ENCODE measurements at places on chromosomes 2 and 18. TPM values are rescaled to one million over a fixed set of nuclear protein-coding genes. Genes with fewer than 3 reads are reported as not detected.

SCYGR4 gene
- not detected for total RNA-seq

HRH4 gene
- total RNA-seq, result not detected

C2orf78 gene
- total RNA-seq, result not detected

ALKAL2 gene
- not detected for total RNA-seq

PKDCC gene
- total RNA-seq, result not detected

RAB27B gene
- not detected for total RNA-seq

PKP4 gene
- total RNA-seq, result 38.2 TPM

WNT6 gene
- 0.21 TPM for total RNA-seq

NT5C1B gene
- not detected for total RNA-seq

USP14 gene
- total RNA-seq, result 121 TPM

NFATC1 gene
- 98.5 TPM for total RNA-seq

KHK gene
- 12.6 TPM for total RNA-seq

DSEL gene
- 0.35 TPM for total RNA-seq

C2orf66 gene
- total RNA-seq, result not detected

Data from activated naive CD8-positive, alpha-beta T cell treated with anti-CD3 and anti-CD28 coated beads for 36 hours (primary cell).